ENCODE measurements at places on chromosomes 2 and 18.

GRCh38 chr2:63124850-63125249 is 74.2 kb downstream of the OTX1 start:
- DNase-seq: no peak

DNA sequence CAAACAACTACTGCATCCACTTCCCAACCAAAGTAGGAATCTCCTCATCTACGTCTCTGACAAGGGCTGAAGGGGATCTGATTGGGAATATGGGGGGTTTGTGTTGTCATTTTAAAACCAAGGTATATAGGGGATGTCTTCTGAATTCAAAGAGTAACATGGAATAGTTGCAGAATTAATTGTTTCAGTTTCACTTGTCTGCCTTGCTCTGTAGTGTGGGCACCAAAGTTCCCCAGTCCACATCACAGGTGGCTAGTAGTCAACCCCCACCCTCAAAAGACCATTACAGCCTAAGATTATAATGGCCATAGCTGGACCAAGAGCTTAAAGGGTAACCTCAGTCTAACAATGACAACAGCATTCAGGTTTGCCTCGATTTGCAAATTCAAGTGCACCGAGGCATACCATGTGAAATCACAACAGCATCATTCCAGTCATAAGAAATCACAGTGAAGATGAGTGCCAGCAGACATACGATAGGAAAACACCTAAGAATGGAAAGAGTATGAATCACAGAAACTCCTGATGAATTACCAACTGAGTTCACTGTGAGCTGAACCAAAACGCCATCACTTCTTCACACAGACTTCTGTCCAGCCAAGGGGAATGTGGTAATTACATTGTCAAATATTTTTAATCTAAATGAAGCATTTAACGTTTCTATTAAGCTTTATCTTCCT is 52.4 kb downstream of the MYO5B start:
- no peak for DNase-seq

- DNase-seq: peak; percentile 19
Observed at GRCh38 chr2:43539436-43539835, 56.4 kb downstream of the THADA start.

DNA sequence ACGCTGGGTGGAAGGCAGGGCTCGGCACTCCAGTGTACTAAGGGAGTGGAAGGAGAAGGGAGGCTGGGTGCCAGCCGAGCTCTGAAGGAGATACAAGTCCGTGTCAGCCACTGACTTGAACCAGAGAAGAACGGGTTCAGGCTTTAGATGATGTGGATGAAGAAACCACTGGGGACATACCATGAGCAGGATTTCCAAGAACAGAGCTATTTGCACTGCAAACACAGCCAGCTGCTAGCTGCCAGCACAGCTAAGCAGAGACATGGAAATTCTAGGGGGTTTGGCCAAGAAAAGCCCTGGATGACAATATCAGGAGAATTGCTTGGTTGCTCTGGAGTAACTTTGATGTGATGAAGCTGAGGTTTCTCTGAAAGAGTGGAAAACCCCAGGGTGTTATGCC is 5.2 kb downstream of the CD207 start:
- DNase-seq: no peak

- no peak for DNase-seq
Observed at GRCh38 chr2:15940661-15941480, 521 bp downstream of the MYCN start.

DNA sequence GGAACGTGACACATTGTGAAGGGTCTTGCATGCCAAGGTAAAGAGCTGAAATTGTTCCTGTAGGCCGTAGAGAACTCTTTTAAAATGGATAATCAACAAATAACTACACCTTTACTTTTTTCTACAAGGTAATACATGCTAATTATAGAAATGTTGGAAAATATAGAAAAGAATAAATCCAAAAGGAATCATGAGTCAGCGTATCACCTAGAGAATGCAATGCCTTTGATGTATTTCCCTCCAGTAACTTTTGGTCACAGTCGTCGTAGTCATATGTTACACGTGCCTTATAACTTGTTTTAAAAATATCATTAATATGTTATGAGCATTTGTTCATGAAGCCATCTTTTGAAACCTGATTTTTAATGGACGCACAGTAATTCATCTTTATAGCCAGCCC is 100.6 kb downstream of the LIPG start:
- no peak for DNase-seq

DNA sequence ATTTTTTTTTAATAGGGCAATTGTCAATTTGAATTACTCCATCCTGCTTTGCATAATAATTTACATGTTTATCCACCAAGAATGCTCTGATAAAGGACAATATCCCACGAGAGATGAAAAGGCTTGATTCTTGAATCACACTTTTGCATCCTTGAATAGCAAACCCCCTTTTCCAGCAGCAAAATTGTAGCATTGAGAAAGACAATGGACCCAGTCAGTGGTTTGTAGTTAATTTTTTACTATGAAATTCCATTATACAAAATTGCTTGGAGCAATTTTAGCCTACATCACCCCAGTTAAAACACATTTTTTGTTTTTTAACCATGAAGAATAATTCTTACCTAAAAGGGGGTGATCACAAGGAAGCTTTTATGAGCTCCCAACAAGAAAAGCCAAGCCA is 255.1 kb downstream of the RND3 start:
- DNase-seq: no peak

- no peak for DNase-seq
Observed at GRCh38 chr2:127853671-127854070, 4.3 kb downstream of the POLR2D start.

- DNase-seq: no peak
Observed at GRCh38 chr2:63194175-63194574, 143.5 kb downstream of the OTX1 start.

DNA sequence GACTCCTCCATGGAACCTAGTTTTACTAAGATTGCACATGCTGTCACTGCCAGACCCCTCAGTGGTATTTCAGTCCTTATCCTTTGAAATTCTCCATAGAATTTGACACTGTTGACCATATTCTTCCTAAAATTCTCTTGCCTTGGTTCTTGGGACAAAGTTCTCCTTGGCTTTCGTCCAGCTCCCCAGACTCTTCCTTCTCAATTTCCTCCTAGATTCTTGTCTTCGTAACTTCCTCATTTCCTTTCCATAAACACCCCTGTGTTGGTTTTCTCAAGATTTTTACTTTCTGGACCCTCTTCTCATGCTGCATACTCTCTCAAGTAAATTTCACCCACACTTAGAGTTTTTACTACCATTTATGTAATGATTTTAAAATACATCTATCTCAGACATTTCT is 96.6 kb upstream of the TWSG1 start:
- DNase-seq: no peak

DNA sequence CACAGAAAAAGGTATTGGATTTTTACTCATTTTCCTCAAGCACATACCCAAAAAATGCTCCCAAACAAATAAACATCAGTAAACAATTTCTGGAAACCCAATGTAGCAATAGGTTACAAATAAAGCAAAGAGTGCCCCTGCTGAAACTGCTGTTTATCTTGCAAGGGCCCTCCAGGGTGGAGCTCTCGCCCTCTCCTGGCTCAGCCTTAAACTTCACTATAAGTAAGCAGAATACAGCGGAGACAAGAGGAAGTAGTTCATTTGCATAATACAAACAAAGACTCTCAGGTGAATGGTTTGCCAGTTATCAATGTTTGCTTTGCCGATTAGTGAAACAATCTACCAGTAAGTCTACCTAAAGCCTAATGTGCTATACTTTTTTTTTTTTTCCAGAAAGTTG is 437.6 kb downstream of the DLGAP1 start:
- DNase-seq: no peak

GRCh38 chr2:74499267-74499939 is at the start of gene LBX2:
Gene LBX2, minus strand, starts transcription at chr2:74499603. Its CDS starts 66 bp downstream, at chr2:74499537.
- DNase-seq: no peak

All from fibroblast of skin of right biceps (primary cell).